ENCODE measurements at places on chromosomes 7 and 10. TPM values are rescaled to one million over a fixed set of nuclear protein-coding genes. Genes with fewer than 3 reads are reported as not detected.

PLAC9 gene
- 20.1 TPM for polyA plus RNA-seq

NODAL gene
- 0.23 TPM for polyA plus RNA-seq

SRPK2 gene
- polyA plus RNA-seq, result 58.2 TPM

TMEM139 gene
- polyA plus RNA-seq, result 72.7 TPM

KCND2 gene
- polyA plus RNA-seq, result 2.1 TPM

HOXA5 gene
- polyA plus RNA-seq, result 85.4 TPM

ATRNL1 gene
- polyA plus RNA-seq, result 38.8 TPM

FANK1 gene
- 11.4 TPM for polyA plus RNA-seq

ANKRD61 gene
- polyA plus RNA-seq, result 2.8 TPM

GATA3 gene
- polyA plus RNA-seq, result 118 TPM

RPP38 gene
- 26.6 TPM for polyA plus RNA-seq

SPDYE9 gene
- 0.32 TPM for polyA plus RNA-seq

EVX1 gene
- polyA plus RNA-seq, result 0.07 TPM

SEMA3C gene
- polyA plus RNA-seq, result 55.0 TPM

BLOC1S2 gene
- polyA plus RNA-seq, result 43.8 TPM

SPDYE2B gene
- polyA plus RNA-seq, result 1.6 TPM

PTN gene
- 152 TPM for polyA plus RNA-seq

OR2A42 gene
- polyA plus RNA-seq, result 2.0 TPM

PKD1L1 gene
- 0.17 TPM for polyA plus RNA-seq

PNLIP gene
- polyA plus RNA-seq, result not detected

PILRB gene
- polyA plus RNA-seq, result 28.1 TPM

WDFY4 gene
- 2.4 TPM for polyA plus RNA-seq

LHPP gene
- polyA plus RNA-seq, result 17.1 TPM

ABCC2 gene
- polyA plus RNA-seq, result 10.0 TPM
